ENCODE measurements at places on chromosomes 4 and X.

GRCh38 chr4:108130955-108131354 is 37.8 kb downstream of the LEF1 start:
- DNase-seq, result no peak

DNA sequence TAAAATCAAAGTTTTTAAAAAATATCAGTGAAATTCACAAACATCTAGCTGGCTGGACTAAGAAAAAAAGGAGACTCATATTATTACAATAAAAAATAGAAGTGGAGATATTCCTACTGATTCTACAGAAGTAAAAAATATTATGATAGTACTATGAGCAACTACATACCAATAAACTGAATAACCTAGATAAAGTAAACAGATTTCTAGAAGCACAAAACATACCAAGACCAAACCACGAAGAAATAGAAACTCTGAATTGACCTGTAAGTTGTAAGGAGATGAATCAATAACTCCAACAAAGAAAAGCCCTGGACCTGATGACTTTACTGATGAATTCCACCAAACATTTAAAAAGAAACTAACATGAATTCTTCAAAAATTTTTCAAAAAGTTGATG is 867.3 kb downstream of the PCDH18 start:
- no peak for DNase-seq

GRCh38 chr4:131649227-131649626 is 1499.9 kb upstream of the PCDH10 start:
- no peak for DNase-seq

DNA sequence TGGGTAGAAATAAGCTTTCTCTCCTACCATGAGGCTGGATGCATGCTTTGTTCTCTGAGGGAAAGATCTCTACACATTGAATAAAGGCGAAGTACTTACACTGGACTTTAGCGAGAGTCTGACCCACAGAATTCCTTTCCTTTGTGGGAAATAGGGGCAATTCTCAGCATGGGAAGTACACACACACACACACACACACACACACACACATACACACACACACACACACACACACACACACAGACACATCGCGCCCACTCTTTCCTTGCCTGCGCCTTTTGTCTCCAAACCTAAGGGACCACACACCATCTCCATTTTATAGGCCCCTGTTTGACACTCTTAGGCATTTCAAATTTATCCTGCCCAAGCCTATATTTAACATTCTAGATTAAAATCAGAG is 83.8 kb downstream of the LUZP4 start:
- no peak for DNase-seq

DNA sequence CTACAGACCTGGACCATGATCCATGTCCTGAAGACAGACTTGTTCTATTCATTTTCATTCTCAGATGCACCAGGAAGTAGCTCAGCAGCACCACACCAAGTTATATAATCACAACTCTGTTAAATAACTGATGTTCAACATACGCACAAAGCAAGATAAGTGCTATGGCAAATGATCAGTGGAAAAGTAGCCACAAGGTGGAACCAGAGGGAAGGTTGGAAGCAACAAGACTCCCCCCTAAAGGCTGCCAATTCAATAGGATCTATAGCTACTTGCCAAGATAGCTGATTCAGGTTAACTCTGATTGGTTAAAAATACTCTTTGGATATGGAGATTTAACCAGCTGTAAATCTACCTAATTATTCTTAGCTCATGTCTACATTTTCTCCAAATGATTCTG is 23.7 kb upstream of the FAM47B start:
- DNase-seq, result no peak

GRCh38 chr4:168978001-168978700 is 31.9 kb downstream of the CBR4 start:
- no peak for DNase-seq

DNA sequence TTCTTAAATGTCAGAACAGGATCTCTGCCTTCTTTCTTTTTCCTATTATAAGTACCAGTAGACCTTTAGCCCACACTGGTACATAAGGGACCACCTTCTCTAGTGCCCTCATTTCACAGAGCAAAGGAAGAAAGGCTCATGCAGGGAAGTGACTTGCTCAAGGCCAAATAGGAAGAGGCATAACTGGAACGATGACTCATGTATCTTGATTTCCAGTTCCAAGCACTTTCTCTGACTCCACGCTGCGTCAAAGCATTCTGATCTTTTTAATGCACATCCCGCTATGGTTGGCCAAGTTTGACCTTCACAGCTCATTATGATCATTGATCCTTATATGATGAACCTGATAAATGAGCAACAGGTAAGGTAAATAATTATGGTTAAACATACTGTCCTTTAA is 542.0 kb downstream of the GBA3 start:
- DNase-seq, result no peak

DNA sequence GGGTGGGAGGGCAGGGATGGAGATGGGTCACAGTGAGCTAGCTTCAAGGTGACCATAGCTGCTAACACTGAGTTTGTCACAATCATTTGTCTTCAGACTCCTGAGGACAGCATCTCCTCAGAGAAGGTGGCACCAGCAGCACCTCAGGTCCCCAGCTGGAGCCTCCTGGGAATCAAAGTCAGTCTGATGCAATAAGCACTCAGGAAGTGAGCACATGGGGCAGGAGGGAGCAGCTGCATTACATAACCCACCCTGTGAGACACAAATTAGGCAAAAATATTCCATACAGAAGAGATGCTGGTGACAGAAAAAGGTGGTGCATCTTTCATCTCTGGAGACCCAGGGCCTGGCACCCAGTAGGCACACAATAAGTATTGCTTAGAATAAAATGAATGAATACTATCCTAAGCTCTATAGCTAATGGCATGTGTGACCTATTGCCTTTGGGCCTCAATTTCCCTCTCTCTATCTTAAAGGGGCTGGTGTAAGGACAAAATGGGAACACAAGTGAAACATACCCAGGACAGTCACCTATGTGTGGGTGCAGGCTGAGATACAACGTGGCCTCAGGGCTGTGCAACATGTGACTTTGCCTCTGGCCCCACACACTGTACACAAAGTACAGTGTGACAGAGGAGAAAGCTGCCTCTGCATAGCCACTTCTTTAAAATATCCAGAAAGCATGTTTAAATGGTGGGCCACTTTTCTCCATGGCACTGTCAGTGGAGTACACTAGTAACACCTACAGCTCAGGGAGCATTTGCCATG is 37.1 kb downstream of the SLC39A8 start:
- DNase-seq, result no peak

- no peak for DNase-seq
Observed at GRCh38 chr4:110109455-110109854, 89.0 kb downstream of the ELOVL6 start.

GRCh38 chr4:184889666-184890335 is 64.0 kb upstream of the ACSL1 start:
- DNase-seq, result no peak

- peak; percentile 68 for DNase-seq
Observed at GRCh38 chrX:1462596-1463251, 10.0 kb upstream of the ASMTL start.

DNA sequence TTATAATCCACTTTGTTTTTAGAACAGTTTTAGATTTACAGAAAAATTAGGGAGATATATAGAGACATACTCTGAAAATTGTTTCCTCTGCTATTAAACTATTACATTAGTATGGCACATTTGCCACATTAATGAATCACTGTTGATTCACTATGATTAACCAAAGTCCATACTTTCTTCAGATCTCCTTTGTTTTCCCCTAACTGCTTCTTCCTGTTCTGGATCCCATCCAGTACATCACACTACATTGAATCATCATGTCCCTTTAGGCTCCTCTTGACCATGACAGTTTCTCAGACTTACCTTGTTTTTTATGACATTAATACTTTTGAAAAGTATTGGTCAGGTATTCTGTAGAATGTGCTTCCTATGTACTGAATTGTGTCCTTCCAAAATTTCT is 109.2 kb upstream of the EDNRA start:
- DNase-seq, result no peak

GRCh38 chr4:3829956-3830773 is 64.0 kb downstream of the ADRA2C start:
- no peak for DNase-seq

DNA sequence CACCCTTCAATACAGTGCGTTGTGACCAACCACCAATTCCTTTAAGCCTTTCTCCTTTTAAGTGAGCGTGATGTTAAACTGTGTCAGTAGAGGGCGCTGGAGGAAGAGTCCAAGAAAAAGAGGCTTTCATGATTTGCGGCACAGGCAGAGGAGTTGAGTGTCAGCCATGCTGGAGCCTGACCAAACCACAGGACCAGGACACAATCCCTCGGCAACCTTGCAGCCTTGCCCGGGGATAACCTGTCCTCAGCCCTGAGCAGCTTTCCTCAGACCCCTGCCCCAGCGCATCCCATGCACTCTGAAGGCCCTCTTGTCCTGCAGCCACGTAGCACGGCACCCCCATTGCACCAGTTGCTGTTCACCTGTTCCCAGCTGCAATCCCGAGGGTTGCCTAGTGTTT is 53.5 kb upstream of the SMIM31 start:
- DNase-seq, result no peak
